ENCODE measurements at places on chromosomes 7 and 10.

- DNase-seq, result no peak
Observed at GRCh38 chr10:112510384-112510783, 63.4 kb downstream of the VTI1A start.

GRCh38 chr7:33487998-33488682 is 358.8 kb downstream of the BBS9 start:
- no peak for DNase-seq

GRCh38 chr10:128875030-128875744 is 591.9 kb upstream of the MGMT start:
- DNase-seq, result no peak

DNA sequence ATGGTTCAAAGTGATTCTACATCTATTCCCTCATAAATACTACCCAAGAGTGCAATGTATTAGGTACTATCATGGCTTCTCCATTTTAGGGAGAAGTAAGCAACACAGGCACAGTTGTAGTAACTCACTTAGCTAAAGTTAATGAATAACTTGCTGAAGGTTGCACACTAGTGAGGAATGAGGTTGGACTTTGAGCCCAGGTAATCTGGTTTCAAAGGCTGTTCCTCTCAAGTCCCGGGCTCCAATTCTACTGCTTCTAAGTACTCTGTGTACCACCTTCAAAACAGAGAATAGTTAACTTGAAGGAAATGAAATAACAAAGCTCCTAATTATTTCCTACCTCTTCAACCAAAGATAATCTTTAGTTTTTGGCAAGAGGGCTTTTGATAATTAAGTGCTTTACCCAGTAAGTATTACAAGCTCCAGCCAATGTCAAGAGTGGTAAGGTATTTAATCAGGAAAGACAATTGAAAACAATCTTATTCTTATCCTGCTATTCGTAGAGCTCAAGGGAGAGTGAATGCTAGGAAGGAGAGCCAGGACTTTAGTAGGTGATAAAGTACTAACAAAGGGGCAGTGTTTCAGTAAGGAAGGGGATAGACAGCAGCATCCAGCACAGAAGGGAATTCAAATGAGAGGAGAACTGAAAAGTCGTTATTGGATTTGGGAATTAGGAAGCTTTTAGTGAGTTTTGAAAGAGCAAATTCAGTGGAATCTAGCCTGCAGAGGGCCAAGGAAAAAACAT is 158.2 kb upstream of the PTPRZ1 start:
- DNase-seq, result no peak

GRCh38 chr10:133212853-133213494 is 17.0 kb upstream of the UTF1 start:
- no peak for DNase-seq

DNA sequence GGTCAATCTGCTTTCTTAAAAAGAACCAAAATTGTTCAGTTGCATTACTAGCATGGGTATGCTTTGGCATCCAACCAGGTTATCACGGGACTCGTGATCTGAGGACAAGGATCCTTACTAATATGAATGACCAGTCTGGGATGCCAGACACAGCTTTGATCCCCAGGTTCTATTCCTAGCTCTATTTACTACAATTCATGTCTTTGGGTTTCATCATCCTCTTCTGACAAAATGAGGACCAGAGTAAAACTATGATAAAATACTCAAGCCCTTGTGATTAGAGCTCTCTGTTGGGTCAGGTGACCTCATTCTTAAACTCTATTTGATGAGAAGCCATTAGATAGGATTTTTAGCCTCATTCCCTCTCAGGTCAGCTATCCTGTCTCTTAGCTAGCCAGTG is 119.8 kb downstream of the SLC25A13 start:
- DNase-seq, result no peak

- no peak for DNase-seq
Observed at GRCh38 chr7:45103958-45104843, 7.3 kb downstream of the TBRG4 start.

DNA sequence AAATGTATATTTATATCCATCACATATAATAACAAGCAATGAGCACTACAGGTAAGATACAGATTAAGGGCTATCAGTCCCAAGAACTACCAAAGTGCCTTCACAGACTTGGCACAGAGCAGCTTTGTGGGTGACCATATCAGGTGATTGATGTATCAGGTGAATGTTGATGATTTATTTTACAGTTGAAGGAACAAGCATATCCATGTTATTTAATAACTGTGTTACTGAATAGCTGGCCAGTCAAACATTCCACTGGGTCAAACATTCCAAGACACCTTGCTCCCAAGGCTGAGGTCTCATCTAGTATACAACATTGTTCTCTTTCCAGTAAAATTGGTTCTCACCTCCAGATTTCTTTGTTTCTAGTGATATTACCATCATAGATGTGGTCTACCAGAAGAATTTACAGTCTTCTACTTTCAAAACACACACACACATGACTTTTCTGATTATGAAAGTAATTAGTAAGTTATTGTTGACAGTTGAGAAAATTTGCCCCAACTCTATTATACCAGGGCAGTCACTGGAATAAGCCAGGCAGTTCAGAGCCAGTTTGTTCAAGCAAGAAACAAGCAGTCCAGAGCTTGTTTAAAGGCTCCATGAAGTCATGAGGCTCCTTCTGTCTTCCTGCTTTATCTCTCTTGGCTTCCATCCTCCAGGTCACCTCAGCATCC is 68.2 kb downstream of the ELAPOR2 start:
- DNase-seq, result no peak

GRCh38 chr10:45044290-45044689 is 43.6 kb downstream of the ZNF22 start:
- DNase-seq, result no peak

DNA sequence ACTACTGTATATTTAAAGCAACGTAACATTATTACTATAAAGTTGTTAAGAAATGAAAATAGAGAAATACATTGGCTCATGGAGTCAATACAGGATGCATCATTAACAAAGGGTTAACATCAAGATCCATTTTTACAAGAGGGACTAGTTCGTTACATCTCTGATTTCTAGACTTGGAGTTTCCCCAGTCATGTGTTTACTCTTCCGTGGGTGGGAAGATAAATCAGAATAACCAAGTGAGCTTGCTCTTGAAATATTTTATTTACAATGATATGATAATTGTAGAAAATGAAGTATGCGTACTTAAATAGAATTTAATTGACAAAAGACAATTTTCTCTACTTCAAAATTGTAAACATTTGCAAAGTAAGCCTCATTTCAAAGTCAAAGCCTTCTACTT is 1.0 kb upstream of the PRKAR2B start:
- no peak for DNase-seq

GRCh38 chr10:7304110-7304509 is 106.7 kb downstream of the SFMBT2 start:
- no peak for DNase-seq

GRCh38 chr7:46572691-46573090 is 651.6 kb upstream of the IGFBP3 start:
- no peak for DNase-seq

DNA sequence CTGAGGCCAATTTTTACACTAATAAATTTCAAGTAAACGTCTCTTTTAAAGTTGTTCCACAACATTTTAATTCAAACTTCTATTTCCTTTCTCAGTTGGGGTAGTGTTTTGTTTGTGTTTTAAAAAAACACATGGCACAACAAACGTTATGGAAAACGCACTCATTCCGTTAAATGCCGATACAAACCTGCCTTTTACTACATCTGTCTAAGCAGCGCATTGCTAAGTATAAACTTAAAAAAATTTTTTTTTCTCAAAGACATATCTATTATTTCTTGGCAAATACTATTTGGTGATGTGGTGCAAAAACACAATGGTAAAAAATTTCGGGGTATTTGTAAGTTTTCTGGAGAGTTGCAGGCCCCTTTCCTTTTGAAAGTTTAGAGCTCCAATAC is 1.4 kb downstream of the SKIDA1 start:
- DNase-seq, result no peak

DNA sequence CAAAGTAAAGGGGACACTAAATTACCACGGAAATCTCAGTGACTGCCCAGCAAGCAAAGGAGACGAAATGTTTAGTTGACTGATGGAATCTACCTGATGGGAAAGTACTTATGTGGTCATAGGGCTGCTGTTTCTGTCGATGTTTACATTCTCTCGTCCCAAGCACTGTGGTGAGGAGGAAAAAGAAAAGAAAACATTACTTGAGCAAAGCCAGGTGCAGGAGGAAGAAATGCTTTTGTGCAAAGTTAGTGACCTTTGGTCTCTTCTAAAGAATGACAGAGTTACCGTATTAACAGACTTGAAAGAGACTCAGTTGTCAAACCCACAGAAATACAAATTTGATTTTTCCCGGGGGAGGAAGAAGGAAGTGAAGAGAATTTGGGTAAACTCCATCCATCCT is 43.3 kb upstream of the FMC1 start:
- no peak for DNase-seq

GRCh38 chr10:114694752-114695151 is 36.7 kb upstream of the ABLIM1 start:
- DNase-seq, result no peak

- no peak for DNase-seq
Observed at GRCh38 chr10:62491597-62491996, 117.4 kb downstream of the ZNF365 start.

DNA sequence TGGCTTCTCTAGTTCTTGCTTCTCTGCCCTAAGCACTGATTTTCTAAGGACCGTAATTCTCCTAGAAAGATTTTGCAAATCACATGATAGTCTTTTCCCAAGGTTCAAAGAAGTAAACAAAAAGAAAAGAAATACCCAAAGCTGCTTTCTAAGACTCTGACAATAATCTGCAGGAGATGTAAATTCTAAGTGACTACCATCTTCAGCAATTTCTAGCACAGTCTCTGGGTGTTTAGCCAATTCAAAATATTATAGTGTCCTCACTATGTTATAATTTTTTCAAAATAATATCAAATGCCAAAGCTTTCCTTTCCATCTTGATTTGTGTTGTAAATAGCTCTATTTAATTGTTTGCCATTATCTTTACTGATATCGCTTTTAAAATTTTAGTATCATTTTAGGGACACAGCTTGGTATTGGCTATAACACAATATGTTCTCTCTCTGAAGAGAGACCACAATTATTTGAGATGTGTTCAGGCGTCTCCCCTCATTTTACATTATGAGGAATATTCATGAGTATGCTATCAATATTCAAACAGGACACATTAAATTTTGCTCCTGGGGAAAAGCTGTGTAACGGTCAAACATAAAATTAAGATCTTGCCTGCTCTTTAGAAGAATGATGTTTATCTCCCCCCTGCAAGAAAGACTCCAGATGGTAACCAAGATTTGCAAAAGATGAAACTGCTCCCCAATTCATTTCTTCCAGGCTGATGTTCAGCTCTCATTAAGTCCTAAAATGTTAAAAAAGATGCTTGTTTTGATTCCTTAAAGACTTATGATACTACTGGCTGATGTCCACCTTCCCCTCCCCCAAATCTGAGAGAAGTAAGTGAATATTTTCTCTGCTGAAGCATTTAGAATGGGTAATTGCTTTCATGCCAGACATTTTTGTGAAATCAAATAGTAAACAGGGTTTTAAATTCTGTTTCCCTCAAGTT is 191.9 kb upstream of the WDR11 start:
- DNase-seq, result no peak

DNA sequence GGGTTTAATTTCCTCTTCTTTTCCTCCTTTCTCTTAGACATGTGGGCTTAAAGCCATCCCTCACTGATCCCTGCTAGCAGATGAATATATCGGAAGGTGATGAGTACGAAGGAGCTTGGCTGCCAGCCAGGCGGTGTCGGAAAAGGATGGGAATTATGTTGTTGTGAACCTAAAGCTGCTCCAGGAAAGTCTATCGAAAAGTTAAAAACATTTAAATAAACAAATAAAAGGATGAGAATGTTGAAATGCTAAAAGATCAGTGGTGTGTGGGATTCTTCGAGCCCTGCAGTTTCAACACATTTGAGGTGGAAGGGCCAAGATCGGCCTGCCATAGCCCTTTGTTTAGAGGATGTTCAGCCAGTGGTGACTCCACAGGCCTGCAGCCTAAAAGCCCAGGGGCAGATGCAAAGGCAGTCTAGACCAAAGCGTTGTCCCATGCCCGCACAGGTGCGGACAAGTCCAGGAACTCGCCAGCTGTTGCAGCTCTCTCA is 107.9 kb downstream of the JCAD start:
- DNase-seq, result no peak

GRCh38 chr10:113086282-113086681 is 136.2 kb downstream of the TCF7L2 start:
- no peak for DNase-seq

All from activated effector memory CD4-positive, alpha-beta T cell treated with Interleukin-2 at 50 U/mL for 16 hours (primary cell).